Stimulated activated CD4-positive, alpha-beta T cell treated with anti-CD3 and anti-CD28 coated beads, Interleukin-15, amount 100 ng/mL, for 48 hours (primary cell): ENCODE measurements at places on chromosomes 6 and 20.

DNA sequence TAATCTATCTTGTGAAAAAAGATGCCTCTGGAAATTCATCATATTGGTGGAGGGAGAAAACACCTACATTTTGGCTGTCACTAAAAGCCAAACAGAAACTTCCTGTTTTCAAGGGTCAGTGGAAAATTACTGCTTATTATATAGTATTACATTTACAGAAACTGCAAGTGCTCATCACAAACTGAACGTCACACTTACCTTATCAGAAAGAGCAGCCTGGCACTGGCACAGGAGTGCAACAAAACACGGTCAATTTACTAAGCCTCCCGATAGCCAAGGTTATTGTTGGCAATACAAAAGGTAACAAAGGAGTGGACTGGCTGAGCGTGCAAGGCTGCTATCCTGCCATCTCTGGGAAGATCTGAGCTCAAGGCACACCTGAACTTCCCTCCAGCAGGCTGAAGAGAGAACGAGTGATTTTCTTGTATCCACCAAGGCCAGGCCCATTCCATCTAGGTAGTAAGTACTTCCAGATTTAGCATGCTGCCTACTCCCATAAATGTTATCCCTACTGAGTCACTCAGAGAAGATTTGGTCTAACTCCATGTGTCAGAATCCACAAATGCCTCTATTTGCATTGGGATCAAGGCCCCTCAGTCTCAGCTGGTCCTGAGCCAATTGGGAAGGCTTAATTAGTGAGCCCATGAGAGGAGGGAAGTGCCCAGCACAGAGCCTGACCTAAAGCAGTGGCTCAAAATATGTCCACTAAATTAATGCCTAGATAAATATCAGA, 399.8 kb downstream of the BTBD9 start:
- DNase-seq, result no peak

DNA sequence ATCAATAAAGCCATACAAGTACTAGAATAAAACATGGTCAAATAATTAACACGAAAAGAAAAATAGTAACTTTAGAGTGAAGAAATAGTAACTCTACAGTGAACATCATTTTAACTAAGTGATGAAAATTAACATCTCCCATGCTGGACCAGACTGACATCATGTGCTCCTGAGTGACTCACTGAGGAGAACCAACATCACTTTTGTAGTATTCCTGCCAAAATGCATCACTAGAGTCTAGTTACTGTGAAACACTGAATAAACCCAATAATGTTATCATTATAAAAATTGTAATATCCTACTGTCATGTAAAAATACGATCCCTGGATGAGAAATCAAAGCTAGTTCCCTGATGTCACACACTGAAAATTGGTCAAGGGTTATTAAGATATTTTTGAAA, 361.3 kb downstream of the CD109 start:
- no peak for DNase-seq

- no peak for DNase-seq
Observed at GRCh38 chr6:23823421-23823820, 302.6 kb upstream of the NRSN1 start.

DNA sequence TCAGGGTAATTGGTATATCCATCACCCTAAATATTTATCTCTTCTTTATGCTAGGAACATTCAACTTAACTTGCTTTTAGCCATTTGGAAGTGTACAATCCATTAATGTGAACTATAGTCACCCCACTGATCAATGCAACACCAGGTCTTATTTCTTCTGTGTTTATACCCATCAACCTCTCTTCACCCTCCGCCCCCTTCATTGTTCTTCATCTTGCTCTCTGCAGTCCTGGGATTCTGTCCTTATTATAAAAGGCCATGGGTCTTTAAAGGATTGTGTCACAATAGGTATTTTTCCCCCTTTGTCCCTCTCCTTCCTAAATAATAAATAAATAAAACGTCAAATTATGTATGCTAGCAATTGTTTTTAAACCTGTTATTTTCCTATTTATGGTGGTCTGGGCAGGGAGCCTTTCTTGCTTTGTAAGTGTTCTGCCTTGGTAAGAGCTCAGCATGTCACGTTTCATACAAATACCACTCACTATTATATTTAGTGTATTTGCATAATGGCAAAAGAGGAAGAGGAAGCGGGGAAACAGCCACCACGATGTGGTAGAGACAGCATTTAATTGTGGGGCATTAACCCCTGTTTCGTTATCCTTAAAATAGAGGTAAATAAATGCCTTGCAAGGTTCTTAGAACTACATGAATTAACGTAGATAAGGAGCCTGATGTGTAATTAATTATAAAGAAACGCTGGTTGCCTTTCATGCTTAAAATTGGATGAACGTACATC, 1.9 kb downstream of the ABRACL start:
- DNase-seq, result no peak

GRCh38 chr6:167566711-167567141, 241.8 kb downstream of the TTLL2 start:
- DNase-seq, result no peak

DNA sequence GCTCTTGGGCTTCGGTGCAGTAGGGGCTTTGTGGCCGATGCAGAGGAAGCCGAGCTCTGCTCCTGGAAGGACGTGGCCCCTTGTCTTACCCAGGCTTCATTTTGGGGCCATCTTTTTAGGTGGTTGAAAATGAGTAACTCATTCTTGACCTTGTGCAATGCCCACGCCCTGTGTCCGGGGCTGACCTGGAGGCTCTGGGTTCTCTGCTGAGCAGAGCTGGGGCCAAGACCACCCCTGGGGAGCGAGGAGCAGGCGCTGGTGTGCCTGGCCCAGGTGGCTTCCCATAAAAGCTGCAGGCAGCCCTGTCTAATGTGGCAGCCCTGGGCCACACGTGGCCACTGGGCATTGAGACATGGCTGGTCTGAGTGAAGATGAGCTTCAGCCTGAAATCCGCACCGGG, 25.7 kb downstream of the NTSR1 start:
- no peak for DNase-seq

DNA sequence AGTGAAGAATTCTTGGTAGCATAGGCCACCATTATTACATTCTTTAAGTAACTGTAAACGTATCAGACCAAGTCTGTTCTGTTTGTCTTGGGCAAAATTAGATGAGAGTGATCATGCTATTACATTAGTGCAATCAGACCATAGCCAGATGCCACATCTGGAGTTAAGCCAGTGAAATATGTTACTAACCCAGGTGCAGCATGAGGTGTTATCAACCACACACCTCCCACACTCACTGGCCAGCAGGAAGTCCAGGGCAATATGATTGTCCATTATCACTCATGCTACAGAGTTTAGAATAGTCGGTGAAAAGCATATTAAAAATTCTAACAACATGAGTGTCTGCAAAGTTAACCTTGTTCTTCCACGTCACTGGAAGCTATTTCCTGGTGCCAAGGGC, 174.7 kb upstream of the PROKR2 start:
- no peak for DNase-seq

DNA sequence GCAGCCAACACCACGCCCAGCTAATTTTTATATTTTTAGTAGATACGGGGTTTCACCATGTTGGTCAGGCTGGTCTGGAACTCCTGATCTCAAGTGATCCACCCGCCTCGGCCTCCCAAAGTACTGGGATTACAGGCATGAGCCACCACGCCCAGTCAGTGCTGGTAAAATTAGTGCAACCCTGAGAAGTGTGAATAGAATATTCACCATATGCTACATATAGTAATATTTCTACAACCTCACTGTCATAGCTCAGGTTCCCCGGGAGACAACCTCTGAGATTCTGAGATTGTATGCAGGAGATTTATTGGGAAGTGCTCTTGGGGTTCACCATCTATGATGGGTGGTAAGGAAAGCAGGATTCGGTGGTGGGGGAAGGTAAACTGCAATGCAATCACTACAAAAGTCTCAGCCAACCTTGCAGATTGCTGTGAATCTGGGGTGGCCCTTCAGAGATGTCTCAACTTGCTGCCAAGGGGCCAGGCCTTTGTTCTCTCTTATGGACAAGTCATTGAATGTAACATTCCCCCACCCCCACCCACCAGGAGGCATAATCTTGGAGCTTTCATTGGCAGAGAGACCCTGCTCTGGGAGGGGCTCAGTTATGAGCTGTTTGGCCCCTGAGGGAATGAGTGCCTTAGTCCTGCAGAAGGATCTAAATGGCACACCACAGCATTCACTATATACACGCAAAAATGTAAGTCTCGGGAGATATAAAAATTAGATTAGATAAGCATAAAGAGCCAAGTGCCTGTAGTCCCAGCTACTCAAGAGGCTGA, 34.0 kb upstream of the SEC63 start:
- DNase-seq, result no peak

DNA sequence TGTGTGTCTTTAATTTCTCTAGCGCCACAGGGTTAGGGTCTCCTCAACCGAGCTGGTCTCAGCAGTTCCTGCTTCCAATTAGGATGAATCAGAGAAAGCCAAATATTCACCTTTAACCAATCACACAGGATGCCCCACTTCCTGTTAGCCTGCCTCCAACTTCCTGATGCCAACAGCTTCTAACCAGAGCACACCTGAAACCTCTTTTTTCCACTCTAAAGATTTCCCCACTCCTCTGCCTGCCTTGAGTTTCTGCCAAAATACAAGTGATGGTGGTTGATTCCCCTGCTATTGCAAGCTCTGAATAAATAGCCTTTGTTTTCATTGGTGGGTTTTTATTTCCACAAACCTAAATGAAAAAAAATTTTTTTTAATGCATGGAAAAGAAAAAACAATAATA, 144.7 kb upstream of the UST start:
- no peak for DNase-seq

DNA sequence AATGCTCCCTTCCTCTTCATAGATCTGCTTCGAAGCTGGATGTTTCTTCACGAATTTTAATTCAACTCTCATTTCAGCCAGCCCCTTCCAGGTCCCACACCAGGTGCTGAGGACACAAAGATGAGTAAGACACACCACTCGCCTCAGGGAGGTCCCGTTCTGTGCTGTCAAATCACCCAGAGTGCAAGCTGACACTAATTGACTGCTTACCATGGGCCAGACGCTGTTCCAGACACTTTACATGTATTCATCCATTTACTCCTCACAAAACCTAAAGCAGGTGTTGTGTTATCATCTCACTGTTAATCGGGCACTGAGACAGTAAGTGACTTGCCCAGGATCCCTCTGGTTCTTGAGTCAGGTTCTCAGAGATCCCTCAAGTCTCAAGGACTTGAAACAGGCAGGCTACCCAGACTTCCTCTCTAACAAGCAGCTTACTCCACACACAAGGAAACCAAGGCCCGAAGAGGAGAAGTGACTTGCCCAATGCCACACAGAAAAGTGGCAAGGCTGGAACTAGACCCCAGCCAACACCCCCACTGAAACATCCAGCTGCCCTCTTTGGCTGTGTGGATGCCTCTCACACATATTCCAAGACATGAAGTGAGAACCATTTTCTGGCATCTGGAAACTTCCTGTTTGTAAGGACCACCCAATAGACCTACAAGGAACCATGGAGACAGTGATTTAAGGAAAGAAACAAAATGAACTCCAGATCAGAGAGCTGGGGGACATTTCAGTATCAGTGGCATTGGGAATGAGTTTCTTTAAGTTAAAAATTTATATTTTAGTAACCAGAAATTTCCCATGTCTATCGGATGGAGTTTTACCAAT, 174.5 kb downstream of the CDC5L start:
- no peak for DNase-seq

DNA sequence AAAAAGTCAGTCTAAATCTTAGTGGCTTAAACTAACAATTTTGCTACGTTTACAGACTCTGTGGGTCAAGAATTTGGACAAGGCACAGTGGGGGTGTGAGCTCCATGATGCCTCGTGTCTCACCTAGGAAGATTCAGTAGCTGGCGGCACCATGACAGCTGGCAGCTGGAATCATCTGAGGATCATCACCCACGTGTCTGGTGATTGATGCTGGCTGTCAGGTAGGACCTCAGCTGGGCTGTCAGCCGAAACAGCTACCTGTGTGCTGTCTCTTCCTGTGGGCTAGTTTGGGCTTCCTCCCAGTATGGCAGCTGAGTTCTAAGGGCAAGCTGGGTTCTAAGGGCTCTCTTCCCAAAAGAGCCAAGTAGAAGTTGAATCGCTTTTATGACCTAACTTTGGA, 26.4 kb upstream of the DLGAP4 start:
- DNase-seq, result no peak

DNA sequence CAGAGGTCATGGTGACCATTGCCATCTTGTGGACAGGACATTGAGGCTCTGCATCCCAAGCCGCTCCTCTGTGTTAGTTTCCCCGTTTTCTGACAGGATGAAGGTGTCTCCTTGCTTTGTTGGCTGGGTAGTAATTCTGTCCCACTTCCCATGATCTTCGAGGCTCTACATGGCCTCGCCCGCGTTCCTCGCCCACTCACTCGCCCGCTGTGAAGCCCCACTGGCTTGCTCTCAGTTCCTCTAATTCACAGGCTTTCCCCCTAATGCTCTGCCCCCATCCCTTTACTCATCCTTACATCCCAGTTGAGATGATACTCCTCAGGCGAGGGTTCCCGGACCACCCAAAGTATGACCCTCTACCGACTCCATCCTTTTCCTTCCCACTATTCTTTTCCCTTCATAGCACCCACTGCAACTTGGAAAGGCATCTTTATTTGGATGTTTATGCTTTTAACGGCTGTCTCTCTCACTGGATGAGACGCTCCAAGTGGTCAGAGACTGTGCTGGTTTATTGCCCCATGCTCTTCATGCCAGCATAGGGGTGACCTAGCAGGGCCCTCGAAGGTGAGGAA, 511 bp upstream of the SLC35B2 start:
- DNase-seq, result no peak

DNA sequence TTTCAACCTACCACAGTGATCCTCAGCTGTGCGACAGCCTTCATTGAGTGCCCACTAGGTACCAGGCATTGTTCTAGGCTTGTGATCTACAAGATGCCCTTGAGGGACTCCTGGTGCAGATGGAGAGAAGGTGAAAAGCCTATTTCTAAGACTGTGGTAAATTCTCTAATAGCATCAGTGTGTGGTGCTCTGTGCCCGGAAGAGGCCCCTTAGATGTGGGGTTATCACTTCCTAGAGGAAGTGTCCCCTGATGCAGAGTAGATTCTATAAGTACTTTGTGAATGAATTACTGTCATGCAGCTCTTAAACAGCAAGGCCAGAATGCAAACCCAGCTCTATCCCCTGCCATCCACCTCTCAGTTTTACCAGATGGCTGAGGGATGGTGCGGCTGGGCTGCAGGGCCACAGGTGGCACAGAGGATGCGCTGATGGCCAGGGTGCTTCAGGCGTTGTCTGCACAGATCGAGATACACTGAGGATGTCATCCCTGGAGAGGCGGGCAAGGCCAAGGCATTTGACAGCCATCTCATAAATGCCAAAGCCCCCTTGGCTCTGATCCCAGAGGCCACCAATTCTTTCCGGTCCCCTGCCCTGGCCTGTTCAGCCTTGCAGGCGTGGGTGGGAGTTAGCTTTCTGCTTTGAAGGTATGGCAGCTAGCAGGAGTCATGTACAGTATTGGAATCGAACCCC, 96.7 kb downstream of the TOX2 start:
- DNase-seq, result no peak

DNA sequence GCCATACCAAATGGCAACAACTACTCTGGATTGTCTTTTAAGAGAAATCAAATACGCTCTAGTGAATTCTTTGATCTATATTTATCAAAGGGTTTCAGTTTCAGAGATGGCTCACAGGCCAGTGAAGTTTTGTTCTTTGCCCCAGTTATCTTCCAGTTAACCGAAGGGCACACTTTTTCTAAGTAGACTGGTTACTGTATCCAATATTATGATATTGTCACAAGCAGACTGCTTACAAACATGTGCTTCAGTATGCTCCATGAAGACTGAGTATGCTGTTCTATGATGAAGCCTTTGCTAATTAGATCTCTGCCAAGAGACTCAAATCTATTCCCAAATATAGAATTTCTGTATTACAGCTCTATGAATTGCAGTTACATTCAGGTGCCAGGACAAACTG, 181.1 kb downstream of the REV3L start:
- DNase-seq, result no peak

- no peak for DNase-seq
Observed at GRCh38 chr6:121607721-121608120, 172.3 kb downstream of the GJA1 start.
